Stimulated activated CD8-positive, alpha-beta memory T cell treated with anti-CD3 and anti-CD28 coated beads, Interleukin-15, amount 100 ng/mL, for 1 hour (primary cell): ENCODE measurements at places on chromosomes 1 and 21.

- DNase-seq: no peak
Observed at GRCh38 chr21:45897191-45898027, 84.2 kb upstream of the COL6A1 start.

DNA sequence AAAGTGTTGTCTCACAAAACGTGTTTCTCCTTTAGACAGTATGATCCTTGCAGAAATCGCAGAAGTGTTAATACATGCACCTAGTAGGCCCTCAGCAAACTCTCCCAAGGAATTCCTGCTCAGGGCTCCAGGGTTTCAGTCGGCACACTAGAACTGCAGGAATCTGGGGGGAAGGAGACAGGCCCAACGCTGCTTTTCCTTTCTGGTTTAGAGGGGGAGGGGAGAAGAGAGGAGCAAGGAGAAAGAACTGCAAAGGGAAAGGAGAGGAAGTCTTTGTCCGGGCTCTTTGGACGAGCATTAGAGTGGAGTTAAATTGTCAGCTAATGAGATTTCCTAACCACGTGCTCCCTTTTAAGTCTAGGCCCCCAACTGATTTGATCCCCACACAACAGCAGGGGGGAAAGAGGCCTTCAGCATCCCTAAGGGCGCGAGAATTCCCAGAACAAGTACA is 103.7 kb upstream of the SOD1 start:
- no peak for DNase-seq

- DNase-seq: no peak
Observed at GRCh38 chr1:59136541-59137275, 160.2 kb upstream of the FGGY start.

GRCh38 chr1:118488787-118489186 is 303.8 kb upstream of the SPAG17 start:
- no peak for DNase-seq

DNA sequence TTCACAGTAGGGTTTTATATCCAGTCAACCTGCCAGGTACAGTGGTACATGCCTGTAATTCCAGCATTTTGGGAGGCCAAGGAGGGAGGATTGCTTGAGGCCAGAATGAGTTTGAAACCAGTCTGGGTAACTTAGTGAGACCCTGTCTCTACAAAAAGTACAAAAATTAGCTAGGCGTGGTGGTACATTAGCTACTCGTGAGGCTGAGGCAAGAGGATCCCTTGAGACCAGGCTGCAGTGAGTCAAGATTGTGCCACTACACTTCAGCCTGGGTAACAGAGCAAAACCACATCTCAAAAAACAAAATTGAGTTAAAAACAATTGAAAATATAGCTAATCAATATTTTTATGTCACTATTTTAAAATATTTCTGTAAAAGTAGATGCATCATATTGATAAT is 33.2 kb downstream of the DDI2 start:
- no peak for DNase-seq

DNA sequence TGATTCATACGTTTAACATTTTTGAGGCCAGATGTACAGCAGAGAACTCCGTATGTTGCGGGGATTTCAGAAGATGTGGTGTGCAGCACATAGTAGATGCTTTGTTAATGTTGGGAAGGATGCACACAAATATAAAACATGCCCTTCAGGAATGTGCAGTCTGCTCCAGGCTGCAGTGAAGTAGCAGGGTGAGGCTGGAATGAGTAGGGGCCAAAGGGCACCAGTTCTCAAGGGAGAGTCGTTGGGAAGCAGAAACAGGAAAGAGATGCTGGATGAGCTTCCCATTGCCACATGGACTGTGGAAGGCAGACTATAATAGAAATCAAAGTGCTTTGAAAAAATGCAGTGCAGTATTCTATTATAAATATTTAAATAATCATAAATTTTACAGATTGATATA is 126.9 kb downstream of the NOS1AP start:
- DNase-seq: no peak

DNA sequence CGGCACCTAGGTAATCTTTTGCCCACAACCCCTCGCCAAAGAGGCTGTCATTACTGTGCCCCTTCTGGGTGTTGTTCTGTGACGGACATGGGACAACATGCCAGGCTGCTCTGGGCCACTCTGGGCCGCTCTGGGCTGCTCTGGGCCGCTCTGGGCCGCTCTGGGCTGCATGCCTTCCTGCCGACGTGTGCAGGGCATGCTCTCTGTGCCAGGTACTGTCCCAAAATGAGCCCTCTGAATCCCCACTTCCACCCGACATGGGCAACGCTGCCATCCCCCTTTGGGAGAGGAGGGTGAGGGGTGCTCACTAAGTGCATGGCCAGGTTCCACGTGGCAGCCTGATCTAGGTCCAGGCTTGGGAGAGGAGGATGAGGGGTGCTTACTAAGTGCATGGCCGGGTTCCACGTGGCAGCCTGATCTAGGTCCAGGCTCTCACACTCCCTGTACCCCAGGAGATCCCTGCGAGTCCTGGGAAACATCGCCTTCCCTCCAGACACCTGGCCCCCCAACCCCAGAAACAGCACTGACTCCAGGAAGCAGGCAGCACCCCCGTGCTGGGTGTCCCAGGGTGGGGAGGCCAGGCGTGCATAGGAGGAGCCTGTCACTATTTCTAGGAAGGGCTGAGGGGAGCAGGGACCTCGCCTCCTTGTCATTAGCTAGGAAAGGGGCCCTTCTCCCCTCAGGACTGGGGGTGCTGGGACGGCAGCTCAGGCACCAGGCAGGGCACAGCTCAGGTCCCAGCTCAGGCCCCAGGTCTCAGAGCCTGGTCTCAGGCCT is 16.5 kb downstream of the TTC34 start:
- no peak for DNase-seq

DNA sequence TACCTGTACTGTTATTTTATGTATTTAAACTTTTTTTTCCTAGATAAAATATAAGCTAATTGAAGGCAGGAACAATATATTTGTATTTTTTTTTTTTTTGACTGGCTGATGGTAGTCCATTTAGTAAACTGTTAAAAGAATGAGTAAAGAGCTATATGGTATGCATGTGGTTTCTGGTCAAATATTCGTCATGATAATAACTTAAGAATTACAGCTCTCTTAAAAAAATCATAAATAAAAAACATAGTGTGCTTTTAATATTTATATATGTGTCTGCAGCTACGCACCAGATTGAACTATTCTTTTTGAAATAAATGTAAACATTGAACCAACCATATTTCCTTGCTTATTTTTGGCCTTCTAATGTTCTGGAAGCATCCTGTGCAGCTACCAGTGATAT is 272.3 kb upstream of the C1orf105 start:
- DNase-seq: no peak

- no peak for DNase-seq
Observed at GRCh38 chr1:207455183-207455754, 1.1 kb downstream of the CR2 start.

- DNase-seq: no peak
Observed at GRCh38 chr1:246117066-246117791, 389.9 kb downstream of the SMYD3 start.

DNA sequence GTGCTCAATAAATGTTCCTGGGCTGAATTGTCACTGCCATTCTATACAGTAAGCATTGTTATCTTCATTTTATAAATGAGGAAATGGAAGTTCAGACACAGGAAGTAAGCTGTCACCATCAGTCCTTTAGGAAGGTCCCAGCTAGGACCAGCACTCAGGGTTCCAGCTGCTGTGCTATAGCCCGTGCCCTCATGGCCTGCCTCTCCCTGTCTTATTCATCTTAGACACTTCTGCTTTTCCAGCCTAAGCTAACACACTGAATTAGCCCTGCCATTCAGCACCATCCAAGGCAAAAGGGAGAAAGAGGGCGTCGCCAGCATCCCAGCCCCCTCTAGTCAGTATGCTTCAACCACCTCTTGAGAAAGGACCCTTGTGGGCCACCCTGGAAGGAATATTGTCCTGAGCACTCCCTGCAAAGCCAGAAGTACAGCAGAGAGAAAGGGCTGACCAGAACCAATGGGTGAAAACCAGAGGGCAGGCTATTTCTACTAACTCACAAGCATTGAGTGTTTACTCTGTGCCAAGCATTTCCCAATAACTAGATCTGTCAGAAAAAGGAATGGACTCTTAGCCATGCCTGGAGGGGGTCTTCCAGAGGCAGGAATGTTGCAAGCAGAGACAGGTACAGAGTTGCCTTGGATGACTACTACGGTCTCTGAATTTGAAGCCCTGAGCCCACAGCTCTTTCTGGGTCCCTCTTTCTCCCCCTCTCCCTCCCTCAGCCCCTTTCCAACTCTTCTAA is 77.9 kb upstream of the NFIA start:
- DNase-seq: no peak

DNA sequence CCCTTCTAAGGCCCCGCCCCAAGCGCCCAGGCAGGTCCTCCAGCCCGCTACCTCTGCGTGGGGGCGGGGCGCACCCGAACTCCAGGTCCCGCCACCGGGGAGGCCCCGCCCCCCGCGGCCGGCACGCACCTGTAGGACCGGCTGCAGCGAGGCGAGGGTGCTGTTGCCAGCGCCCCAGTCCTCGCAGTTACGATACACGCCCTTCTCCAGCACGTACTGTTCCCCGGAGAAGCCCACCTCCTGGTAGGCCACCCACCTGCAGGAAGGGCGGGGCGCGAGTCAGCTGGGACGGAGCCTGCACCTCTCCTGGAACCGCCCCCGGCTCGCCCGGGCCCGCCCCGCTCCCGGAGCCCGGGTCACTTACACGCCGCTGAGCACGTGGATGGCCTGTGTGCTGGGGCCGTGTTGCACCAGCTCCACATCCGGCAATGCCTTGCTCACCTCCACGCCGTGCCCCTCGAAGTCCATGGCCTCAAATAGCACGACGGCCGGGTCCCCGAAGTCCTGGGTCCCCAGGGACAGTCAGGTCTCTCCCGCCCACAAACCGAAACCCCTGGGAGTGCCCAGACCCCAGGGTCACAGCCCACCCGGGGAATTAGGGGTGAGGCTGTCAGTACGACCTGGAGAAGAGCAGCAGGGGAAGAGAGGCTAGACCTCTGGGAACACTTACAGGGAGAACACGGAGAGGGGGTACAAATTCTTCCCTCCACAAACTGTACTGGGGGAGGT is 17.3 kb downstream of the CRYBG2 start:
- DNase-seq: peak; percentile 71

- DNase-seq: no peak
Observed at GRCh38 chr1:76925825-76926224, 58.5 kb downstream of the ST6GALNAC5 start.

- no peak for DNase-seq
Observed at GRCh38 chr21:39153842-39154241, 29.4 kb downstream of the PSMG1 start.

- no peak for DNase-seq
Observed at GRCh38 chr1:41152622-41153044, 89.5 kb downstream of the SCMH1 start.

DNA sequence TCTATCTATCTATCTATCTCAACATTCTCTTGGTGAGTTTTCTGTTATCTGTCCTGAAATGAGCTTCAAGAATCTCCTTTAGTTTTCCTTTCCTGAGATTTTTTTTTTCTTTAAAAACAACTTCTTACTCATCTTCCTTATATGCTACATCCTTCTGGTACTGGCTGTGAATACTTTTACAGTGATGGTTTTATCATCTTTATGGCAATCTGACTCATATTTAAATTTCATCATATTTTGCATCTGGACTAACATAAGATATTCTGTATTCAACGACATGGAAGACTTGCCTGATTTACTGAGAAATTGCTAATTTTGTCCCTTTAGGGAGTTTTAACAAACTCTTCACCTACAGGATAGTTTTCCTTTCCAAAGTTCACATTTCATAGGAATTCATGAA is 33.0 kb downstream of the PDE4B start:
- DNase-seq: no peak

DNA sequence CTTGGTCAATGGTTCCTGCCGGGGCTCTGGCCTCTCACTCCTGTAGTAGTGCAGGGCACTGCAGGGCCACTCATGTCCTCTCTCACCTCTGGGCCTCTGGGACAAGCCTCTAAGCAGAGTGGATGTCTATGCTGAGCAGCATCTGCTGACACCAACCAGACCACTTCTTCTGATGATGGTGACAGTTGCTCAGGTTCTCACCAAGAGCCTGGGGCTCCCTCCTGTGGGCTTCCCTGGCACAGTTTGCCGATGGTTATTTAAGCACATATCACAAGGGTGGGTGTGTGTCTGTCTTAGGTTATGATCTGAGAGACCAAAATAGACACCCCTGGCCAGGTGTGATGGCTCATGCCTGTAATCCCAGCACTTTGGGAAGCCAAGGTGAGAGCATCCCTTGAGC is 17.4 kb upstream of the GPR137B start:
- no peak for DNase-seq

DNA sequence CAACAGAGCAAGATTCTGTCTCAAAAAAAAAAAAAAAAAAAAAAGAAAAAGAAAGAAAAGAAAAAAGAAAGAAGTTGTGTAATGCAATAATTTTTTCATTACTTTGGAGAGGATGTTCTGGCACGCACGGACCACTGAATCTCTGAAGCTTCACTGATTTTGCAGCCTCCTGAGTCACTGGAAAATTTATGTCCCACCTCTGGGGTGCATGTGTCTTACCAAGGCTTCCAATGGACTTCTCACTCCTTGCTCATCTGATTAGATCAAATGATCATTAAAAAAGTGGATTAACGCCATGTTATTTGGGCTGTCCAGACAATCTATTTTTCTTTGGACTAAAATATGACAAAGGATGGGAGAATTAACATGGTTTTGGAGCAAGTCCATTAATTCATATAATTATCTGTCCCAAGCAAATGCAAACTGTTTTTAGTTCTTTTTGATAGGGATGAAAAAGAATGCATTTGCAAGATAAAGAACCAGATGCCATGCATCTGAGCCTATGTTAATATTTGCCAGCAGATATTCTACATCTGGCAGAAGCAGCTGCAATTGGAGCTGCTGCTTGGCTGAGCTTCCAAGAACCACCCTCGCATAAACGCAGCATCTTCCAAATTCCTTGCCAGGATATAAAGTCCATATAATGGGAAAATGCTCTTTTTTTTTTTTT is 10.1 kb upstream of the MAP1LC3C start:
- DNase-seq: no peak

- peak; percentile 41 for DNase-seq
Observed at GRCh38 chr21:34888569-34889319, 160.4 kb downstream of the RUNX1 start.

GRCh38 chr1:183957216-183957830 is 80.2 kb downstream of the COLGALT2 start:
- DNase-seq: no peak

DNA sequence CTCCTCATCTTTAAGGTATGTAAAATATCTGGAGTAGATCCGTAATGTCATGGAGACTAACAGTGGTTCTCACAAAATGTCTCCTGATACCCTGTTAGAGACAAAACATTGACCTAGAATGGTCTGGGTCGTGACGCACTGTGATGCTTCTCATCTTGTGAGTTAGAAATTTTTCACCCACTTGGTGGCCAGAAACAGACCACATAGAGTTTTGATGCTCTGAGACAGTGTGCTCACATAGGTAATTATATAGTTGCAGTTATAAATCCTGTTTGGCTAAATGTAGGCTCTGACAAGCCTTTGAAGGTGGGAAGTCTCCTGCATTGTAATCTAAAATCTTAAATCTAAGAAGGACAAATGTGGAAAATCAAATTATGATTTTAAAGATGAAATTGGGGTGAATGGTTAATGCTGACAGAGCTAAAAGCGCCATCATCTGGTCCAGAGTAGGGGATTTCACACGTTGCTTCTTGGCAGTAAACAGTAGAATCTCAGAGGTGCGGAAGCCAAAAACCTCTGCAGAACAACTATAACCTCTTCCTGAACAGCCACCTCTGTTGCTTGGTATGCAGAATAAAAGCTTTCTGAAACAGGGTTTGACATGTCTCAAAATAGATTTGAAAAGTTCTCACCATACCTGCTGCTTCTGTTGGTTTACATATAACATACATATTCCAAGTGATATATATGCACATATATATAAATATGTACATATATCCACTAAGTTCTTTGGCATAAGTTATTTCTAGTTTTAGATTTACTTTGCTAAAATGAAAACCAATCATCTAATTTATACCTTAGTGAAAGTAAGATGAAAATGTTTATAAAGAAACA is 17.1 kb downstream of the RPAP2 start:
- DNase-seq: no peak
